ENCODE measurements at places on chromosomes 2 and 18. TPM values are rescaled to one million over a fixed set of nuclear protein-coding genes. Genes with fewer than 3 reads are reported as not detected.

NAT8 gene
- total RNA-seq: not detected

- no peak for DNase-seq
Observed at GRCh38 chr2:88615822-88616221, 11.4 kb downstream of the EIF2AK3 start.

DNA sequence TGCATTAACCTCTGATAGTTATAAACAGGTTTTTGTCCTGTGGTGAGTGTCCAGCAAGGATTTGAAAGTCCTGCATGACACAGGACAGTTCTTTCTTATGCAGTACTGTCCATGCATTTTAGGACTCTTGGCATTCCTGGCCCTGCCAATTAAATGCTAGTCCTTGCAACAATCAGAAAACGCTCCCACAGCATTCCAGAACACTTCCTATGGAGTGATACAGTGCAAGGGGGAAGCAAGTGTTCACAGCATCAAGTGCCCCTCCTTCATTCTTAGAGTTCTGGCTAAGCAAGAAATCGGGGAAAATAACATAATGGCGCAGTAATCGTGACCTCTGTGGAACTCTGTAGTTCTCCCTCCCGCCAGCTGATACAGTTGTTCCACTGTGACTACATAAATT, 62.9 kb downstream of the ARHGAP28 start:
- no peak for DNase-seq

TMEM237 gene
- total RNA-seq: 21.8 TPM

DNA sequence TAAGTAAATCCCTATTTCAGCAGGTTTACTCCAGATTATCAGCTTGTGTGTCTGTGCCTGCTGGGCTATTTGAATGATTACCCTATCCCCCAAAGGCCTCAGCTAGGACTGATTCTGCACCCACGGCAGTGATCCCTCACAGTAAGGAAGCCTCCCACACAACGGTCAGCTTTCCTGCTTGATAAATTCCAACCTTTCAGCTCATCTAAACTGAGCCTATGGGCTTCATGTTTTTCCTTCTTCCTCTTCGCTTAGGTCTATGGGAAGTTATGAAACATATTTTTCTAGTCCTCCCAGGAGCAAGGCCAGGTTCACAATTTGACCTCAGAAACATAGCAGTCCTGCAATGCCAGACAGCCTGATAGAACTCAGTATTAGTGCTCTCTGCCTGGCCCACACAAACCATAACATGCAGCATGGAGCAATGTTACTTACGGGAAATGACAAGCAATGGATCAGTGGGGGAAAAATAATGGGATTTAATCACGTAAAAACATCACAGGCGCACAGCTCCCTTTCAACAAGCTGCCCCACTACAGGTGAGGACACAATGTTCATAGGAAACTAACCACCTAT, 170.9 kb downstream of the ZNF521 start:
- no peak for DNase-seq

DNA sequence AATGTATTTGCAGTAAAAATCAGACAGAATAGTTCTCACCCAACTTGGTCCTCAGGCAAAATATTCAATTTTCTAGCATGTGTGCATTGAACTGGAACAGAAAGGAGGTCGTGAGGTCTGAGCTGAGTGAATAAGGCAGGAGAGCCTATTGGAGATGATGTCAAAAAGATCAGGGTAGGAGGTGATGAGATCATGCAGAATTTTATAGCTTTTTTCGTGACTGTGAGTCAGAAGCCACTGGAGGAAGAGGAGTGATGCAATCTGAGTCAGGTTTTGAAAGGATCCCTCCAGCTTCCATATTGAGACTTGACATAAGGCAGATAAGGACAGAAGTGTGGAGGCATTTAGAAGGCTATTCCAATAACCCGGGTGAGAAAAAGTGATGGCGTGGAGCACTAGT, 299.5 kb upstream of the SOX11 start:
- DNase-seq: no peak

DNA sequence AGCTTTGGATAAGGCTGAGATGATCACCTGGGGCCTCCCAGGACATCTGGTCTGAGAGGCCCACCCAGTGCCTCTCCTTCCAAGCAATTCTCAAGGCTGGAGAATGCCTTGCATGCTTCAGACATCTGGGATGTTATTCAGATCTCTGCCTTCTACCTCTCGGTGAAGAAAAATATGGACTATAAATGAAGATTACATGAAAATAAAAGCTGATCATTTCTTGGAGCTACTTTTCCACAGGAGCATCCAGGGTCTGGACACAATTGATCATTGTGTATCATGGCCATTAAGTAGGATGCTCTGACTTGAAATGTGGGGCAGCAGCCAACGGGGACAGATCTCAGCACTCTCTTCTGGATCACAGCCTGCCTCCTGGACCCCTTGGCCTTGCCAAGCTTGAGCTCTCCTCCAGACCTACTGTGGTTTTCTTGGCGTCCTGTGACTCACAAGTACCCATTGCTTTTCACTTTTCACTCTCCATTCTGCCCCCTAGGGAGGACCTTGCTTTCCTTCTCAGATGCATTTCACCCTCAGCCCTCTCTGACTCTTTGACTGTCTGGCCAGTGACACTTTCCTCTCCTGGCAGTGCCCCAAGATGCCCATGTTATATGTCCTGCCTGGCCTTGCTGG, 203.1 kb downstream of the INSIG2 start:
- DNase-seq: no peak

DNA sequence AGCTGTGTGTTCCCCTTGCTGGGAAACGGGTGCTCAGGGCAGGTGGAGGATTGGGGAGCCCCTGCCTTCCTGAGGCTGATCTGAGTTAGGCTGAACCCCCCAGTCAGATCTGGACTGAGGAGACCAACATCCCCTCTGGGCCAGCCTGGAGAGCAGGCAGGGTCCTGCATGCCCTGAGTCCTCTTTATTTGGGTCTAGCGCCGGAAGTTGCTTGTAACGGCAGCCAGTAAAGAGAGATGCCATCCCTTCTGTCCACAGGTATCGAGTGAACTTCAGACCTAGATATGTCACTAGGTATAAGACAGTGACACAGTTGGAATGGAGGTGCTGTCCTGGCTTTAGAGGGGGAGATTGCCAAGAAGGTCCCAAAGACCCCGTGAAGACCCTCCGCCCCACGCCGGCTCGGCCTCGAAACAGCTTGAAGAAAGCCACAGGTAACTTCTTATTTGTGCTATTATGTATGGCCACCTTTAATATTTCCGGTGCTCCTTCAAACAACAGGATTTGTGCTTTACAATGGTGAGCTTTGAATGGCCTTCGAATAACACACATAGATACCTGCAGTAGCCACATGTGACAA, 38.0 kb downstream of the EMILIN2 start:
- DNase-seq: no peak

GRCh38 chr2:226756131-226756530, 43.5 kb downstream of the IRS1 start:
- no peak for DNase-seq

DNA sequence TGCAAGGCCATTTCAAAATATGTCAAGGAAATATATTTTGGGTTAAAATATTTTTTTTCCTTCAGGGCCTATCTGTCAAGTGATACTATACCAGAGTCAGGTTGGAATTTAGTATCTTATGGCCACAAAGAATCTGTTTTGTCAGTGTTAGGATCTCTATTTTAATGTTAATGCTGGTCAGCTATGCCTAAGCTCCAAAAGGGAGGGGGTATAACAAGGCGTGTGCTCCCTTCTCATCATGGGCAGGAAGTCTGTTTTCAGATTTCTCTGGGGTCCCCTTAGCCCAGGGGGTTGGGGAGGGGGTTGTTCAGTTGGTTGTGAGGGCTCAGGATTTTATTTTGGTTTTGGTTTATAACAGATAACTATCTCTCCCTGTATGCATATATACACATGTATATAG, 126.4 kb downstream of the TMEM163 start:
- DNase-seq: no peak

RNF144A gene
- total RNA-seq: 42.5 TPM

UGT1A5 gene
- total RNA-seq: not detected

DNA sequence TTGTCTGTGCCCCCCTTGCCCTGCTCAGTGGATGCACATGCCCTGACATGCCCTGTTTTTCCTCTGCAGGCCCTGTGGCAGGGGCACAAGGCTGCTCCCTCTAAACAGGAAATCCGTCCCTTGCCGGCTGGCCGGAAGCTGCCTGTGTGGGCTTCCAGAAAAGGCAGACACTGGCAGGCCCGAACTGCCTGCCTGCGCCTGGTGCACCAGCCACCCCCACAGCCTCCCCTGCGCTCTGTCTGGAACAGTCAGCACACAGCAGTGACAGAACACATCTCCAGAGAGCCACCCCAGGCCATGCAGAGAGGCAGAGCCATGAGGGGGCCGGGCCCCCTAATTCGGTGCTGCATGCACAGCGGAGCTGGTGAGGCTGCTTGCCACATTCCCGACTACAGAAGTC, 33.5 kb downstream of the LOXHD1 start:
- DNase-seq: no peak

DNA sequence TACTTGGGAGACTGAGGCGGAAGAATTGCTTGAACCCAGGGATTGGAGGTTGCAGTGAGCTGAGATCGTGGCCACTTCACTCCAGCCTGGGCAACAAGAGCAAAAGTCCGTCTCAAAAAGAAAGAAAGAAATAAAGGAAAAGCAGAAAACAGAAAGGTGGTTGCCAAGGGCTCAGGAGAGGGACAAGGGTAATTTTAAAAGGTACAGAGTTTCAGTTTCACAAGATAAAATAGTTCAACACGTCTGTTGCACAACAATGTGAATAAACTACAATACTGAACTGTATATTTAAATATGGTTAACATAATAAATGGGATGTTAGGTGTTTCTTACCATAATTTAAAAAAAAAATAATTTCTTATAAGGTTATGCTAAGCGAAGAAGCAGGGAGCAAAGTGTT, 12.9 kb downstream of the RPS27A start:
- DNase-seq: no peak

DNA sequence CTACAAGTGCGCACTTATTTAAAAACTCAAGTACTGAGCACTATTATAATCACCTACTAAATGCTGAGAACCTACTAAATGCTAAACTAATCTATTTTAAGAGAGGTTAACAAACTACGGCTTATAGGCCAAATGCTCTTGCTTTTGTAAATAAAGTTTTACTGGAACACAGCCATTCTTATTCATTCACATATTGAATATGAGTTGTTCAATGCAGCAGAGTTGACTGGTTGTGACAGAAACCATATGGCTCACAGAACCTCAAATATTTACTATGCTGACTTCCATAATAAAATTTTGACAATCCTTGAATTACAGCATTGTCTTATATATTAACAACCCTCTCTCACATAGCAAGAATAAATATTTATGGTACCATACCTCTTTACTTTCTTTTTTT, 103.2 kb downstream of the ZNF521 start:
- no peak for DNase-seq

UGT1A8 gene
- total RNA-seq: not detected

DNA sequence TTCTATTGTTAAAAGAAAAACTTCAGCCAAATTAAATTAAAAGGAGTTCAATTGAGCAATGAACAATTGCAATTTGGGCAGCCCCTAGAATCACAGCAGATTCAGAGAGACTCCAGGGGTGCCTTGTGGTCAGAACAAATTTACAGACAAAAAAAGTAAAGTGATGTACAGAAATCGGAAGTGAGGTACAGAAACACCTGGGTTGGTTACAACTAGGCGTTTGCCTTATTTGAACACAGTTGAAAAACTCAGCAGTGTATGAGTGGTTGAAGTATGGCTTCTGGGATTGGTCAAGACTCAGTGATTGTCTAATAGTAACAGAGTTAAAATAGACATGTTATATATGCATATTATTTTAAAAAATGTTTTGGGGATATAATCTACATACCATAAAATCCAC, 98.5 kb upstream of the ZSWIM2 start:
- DNase-seq: no peak

IL36G gene
- not detected for total RNA-seq
